Activated naive CD4-positive, alpha-beta T cell (primary cell): ENCODE measurements at places on chromosomes 11 and 22.

DNA sequence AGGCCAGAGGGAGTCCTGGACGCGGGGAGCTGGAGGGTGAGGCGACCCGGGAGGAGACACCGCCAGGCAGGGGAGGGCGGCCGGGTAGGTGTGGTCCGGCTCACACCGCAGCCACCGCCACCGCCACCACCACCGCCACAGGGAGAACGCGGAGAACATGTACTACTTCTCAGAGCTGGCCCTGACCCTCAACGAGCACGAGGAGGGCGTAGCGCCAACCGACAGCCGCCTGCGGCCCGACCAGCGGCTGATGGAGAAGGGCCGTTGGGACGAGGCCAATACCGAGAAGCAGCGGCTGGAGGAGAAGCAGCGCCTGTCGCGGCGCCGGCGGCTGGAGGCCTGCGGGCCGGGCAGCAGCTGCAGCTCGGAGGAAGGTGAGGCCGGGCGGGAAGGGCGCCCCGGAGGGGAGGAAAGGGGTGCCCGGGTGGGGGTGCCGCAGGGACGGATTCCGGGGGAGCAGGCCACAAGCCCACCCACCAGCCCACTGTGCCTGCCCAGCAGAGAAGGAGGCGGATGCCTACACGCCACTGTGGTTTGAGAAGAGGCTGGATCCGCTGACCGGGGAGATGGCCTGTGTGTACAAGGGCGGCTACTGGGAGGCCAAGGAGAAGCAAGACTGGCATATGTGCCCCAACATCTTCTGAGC, 62.8 kb downstream of the MORC2 start:
- DNase-seq, result no peak

- DNase-seq, result no peak
Measured at GRCh38 chr11:8717544-8717875, 34.9 kb downstream of the RPL27A start.

DNA sequence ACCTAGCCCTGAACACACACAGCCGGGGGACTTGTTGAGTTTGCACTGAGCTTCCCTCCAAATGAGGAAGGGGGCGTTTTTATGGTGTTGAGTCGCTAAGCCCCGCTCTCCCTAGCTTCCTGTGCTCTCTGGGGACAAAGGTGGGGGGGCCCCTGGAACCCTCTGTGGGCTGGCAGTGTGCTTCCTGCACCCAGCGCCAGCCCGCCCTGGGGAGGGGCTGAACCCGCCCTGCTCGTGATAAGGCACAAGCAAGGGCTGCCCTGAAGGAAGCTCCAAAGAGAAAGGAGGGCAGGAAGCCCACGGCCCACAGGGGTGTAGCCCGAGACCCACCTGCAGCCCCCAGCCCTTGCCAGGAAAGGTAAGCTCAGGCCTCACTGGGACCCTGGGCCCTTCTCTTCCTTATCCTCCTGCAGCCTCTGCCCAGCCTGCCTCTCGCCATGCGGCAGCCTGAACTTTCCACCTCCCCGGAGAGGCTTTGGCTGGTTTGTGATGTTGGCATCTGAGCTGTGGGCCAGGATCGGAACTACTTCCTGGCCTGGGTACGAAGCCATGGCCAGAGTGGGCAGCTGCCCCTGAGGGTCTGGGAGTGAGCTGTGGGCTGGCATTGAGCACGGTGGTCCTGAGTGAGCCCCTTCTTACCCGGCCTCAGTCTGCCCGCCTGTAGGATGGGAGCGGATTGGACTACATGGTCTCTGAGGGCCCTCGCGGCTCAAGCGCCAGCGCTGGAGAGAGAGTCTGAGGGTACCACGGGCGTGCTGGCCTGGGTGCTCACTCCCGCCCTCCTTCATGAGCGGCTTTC, at the start of gene FERMT3:
Gene FERMT3 (plus strand): TSS at position 265 of the 799 bp plus-strand sequence. CDS start 644 bp downstream, outside the sequence.
- DNase-seq, result no peak

DNA sequence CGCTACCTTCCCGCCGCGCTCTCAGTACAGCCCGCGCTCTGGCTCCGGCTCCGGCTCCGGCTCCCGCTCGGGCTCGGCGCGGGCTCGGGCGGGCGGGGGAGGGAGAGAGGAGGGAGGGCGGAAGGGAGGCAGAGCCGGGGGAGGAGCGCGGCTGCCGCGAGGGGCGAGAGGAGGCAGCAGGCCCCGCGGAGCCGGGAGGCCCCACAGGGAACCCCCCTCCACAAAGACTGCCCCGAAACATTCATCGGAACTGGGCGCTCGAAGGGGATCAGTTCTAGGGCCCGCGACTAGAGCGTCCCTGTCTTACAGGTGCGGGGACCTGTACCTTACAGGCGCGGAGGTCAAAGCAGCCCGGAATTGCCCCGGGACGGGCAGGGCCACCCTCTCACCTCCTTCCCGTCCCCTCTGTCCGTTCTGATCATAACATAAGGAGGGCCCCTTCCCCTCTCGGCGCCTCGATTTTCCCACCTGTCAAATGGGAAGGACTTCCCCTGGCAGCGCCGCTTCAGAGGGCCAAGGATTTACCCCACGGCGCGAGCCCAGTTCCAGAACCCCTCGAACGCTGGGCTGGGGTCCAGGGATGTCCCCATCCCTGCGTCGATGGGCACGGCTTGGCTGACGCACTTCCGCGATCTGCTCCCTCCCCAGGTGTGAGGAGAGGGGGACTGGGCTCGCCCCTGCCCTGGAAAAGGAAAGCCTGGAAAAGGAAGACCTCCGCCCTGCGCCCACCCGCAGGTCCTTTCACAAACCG, at the start of gene SHISA8:
Gene SHISA8 (minus strand): TSS at position 40 of the 751 bp plus-strand sequence. CDS start 407 bp downstream, outside the sequence.
- peak; percentile 65 for DNase-seq

DNA sequence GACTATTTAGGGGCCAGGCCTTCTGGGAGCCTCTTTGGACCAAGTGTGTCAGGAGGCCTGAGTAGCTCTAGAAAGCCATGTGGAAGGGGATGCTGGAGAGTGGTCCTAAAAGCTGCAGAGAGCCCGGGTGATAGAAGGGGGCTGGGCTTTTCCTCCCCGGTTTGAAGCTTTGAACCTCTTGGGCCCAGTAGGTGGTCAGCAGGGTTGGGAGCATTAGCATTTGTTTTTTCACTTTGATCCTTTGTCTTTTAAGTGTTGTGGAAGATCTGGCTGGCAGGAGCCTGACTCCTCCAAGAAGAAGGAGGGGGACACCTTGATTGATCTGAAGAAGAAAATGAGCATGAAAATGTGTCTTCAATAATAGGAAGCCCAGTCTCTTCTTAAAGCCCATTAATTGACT, 596.6 kb downstream of the INSC start:
- no peak for DNase-seq

GRCh38 chr22:37907036-37907954, 1.2 kb downstream of the MICALL1 start:
- no peak for DNase-seq

DNA sequence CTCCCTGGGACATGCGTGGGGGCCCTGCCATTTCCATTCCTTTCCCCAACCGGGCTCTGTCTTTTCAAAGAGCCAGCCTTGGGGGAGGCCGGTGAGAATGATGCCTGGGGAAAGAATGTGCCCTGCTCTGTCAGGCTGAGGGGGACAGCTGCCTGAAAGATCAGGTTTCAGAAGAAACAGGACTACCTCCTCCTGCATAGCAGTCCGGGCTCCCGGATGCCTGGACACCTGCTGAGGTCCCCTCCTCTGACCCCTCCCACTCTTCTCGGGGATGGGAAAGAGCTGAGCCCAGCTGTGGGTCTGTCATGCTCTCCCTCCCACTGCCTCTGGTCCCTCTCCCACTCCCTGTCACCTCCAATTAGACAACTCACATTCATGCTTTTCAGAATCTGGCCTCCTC, 41.8 kb upstream of the CDON start:
- no peak for DNase-seq

DNA sequence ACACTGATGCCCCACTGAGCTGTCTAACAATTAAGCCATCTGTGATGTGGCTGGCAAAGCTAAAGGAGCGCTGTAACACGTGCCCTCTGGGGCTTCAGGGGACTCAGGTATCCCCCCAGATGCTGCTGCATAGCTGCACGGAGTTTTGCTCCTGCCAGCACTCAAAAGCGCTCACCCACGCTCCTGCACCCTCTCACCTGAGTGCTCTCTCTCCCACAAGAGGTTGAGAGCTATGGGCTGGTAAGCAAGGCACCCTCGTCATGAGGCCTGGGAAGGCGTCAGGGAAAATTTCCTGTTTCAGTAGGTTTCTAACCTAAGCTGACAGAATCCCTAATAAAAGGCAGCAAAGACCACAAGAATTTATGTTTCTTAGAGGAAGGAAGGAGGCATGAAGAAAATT, 850.3 kb downstream of the OPCML start:
- no peak for DNase-seq

GRCh38 chr11:127056338-127056971, 55.9 kb upstream of the KIRREL3 start:
- no peak for DNase-seq

DNA sequence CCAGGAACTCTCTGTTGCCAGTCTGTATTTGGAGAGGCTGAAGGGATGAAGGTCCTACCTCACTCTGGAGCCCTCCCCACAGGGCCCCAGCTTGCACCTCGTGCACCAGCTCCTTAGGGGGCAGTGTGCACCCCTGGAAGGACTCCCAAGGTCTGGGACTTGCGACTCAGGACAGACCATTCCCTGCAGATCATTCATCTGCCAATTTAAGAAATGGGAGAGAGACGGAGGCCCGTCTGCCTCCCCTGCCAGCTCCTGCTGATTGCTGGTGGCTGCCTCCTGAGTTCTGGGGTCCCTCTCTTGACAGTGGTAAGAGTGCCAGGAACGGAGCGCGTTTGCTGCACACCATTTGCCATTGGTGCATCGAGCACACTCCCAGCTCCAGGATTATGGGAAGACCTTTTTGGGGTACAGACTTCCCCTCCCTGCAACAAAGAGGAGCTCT, 27.4 kb upstream of the MALAT1 start:
- DNase-seq, result no peak

GRCh38 chr11:106818443-106818842, 199.8 kb downstream of the GUCY1A2 start:
- DNase-seq, result no peak

- no peak for DNase-seq
Measured at GRCh38 chr22:46443850-46444389, 93.5 kb downstream of the CELSR1 start.

DNA sequence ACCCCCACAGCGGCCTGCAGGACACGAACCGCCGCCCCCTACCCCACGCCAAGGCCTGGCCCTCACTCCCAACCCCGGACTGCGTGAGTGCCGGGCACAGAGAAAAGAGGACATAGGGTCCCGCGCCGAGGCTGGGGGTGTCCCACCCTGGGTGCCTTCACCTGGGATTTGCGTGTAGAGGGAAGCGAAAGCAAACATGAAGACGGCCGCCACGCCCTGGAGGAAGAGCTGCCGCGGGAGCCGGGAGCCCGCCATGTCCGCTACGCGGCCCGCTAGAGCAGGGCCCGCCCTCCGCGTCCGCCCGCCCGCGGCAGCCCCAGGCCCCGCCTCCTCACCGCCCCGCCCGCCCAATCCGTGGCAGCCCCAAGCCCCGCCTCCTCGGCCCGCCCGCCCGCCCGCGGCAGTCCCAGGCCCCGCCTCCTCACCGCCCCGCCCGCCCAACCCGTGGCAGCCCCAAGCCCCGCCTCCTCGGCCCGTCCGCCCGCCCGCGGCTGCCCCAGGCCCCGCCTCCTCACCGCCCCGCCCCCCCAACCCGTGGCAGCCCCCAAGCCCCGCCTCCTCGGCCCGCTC, at the start of gene LMF2:
Gene LMF2 (minus strand): TSS at position 282 of the 570 bp plus-strand sequence. CDS start 27 bp downstream, at position 255.
- peak; percentile 100 for DNase-seq

GRCh38 chr11:134449713-134450112, 37.7 kb upstream of the B3GAT1 start:
- no peak for DNase-seq

DNA sequence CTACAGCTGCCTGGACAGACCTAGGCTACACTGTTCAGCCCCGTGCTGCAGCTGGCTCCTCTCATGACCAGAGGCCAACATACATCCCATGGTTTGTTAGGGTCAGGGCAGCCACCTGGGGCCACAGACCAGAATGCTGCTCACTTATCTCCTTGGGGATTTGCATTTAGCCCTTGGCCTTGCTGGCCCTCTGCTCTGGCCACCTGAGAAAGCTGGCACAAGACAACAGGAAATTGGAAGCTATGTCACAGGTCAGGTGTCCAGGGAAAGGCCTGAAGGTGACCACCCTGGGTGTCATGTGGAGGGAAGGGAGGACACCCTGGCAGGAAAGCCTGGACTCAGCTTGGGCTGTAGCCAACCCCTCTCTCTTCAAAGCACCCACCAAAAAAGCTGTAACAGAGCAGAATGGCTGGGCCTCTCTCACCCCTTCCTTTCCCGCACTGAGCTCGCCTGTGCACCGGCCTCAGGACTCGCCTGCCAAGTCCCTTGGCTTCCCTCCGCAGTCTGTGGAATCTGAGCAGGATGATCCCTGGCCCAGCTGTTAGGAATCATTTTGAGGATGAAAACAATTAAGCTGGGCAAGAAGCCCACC, 86.3 kb downstream of the SNX19 start:
- no peak for DNase-seq

- no peak for DNase-seq
Measured at GRCh38 chr11:77020734-77021133, 13.5 kb upstream of the B3GNT6 start.

- DNase-seq, result no peak
Measured at GRCh38 chr22:40535642-40536041, 100.9 kb downstream of the MRTFA start.

DNA sequence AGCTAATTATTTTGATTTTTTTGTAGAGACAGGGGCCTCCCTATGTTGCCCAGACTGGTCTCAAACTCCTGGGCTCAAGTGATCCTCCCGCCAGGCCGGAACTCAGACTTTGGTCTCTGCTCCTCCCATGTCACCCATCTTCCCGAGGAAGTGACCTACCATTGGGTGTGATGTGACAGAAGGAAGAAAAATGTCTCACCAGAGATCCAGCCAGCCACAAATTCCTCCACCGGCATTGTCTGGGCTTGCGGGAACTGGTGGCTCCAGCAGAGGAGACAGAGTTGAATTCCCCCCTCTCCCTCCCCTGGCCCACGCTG, 772 bp downstream of the SLC25A45 start:
- DNase-seq, result no peak

- no peak for DNase-seq
Measured at GRCh38 chr11:64385945-64386704, 27.2 kb downstream of the RPS6KA4 start.

DNA sequence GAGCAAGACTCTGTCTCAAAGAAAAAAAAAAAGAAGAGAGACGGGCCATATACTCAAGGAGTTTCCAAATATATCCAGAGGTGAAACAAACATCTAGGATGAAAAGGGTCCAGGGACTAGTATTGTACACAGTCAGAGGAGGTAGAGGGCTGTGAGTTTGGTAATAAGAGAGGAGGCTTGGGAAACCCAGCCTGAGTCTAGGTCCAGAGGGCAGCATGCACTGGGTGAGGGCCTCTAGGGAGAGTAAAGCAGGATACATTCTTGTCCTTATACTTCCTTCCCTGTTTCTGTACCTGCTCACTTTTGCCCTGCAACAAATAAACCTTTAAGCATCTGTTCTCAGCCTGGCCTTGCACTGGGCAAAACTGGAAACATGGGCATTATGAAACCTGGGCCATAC, 31.5 kb downstream of the STIM1 start:
- no peak for DNase-seq
